NCI-H1105 treated with DMSO at 0.1 percent for 48 hours (cell line): ENCODE measurements at places on chromosomes 3 and 15.

- no peak for DNase-seq
Measured at GRCh38 chr15:63246691-63247469, 30.5 kb upstream of the APH1B start.

DNA sequence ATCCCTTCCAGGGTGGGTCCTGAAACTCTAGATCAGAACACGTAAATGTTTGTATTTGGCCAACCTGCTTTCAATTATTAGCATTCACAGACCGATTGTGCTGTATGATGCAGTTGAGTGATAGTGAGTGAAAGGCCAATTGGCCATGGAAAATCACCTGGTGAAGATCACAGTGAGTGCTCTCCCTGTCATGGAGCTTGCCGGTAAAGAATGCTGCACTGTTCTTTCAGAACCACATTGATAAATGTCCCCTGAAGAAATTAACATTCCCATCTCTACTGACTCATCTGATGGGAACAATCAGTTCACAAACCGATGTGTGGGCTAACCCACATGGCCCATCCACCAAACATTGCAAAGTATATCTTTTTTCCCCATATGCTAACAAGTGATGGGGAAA is 324.8 kb upstream of the TBL1XR1 start:
- no peak for DNase-seq

GRCh38 chr3:16834214-16834613 is 50.5 kb upstream of the PLCL2 start:
- DNase-seq, result no peak

- no peak for DNase-seq
Measured at GRCh38 chr3:8824238-8824637, 54.8 kb upstream of the OXTR start.

- no peak for DNase-seq
Measured at GRCh38 chr3:28502397-28502937, 153.8 kb upstream of the AZI2 start.

- no peak for DNase-seq
Measured at GRCh38 chr3:78101384-78101783, 1061.5 kb downstream of the ROBO2 start.

DNA sequence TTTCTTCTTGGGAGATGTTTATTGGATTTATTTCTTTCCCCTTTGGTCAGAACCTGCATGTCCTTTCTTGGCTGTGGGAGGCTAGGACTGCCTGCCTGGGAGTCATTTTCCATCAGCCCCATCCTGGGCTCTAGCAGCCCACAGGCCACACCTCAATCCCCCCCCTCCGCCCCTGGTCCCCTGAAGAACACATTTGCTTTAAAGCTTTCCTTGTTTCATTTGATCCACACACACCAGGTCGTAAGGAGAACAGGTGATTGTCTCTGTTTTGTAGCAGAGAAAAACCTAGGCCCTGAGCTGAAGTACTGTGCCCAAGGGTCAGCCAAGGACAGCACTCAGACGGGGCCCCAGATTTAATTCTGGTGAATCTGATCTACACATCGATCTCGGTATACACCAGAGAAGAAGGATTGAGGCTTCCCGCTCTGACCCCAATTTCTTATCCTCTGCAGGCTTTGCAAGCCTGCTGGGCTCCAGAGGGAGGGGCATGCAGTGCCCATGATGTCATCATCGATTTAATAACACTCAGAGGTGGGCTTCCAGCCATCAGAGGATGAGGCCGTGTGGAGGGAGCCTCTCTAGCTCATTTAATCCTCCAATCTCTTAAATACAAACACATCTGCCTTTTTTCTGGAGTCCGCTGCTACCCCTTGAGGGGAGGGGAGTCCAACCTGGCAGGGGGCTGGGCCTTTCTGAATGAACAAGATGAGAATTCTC is 1.7 kb upstream of the CLN6 start:
- DNase-seq, result no peak

DNA sequence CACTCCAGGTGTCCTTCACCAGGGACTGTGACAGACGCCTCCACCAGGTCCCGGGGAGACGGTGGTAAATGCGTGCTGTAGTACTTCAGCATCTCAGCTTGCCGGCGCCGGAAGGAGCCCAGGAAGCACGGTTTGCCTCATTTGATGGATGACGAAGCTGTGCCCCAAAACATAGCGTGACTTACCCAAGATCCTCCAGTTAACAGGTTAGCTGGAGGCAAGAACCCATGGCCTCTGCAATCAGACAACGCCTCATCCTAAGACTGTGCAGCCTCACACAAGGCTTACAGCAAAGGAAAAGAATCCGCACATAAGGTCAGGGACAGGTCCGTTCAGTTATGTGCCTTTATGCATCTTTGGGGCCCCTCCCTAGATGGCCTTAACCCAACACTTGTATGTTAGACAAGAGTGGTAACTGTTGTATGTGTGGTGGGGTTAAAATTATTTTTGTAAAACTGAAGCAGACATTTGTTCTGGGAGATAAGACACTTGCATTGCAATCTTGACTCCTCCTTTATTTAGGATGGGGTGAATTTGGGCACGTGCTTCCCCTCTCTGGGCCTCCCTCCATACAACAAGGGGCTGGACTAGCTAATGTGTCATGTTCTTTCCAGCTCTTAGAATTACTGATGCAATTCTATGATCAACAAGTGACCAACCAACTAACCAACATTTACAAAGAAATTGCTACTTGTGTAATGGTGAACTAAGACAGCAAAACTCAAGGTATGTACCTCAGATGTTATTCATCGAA is 39.4 kb downstream of the VGLL4 start:
- no peak for DNase-seq
